ENCODE measurements at places on chromosomes 1 and 21.

DNA sequence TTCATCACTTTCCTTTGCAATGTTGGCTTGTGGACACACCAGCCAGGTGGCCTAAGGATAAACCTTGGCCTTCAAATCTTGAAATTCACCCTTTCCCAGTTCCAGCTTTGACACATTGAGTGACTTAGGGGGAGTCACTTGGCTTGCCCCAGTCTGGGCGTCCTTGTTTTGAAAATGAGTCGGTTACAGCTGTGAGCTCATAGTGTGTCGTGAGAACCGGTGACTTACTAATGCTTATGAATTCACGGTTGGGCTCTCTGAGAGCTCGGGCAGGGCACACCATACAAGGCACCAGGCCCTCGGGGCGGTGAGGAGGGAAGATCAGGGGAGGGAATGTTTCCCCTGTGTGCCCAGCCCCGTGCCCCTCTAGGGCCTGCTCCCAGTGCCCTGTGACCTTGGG lies 126.9 kb upstream of the TMPRSS2 start:
- DNase-seq: no peak

DNA sequence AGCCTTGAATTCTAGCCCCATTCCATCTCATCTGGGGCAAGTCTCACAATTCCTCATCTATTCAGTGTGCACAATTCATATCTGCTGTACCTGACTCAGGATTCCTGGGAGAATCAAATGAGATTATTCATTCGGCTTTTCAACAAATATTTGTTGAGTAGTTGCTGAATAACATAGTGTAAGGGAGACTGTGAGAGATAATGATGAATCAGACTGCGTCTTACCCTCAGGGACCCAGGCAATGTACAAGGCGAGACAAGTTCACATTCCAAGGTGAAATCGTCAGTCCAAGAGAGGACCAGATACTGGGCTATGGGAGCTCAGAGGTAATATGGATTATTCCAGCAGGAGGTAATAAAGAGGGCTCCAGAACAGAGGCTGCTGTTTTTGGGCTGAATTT lies 67.8 kb upstream of the SMYD2 start:
- no peak for DNase-seq

DNA sequence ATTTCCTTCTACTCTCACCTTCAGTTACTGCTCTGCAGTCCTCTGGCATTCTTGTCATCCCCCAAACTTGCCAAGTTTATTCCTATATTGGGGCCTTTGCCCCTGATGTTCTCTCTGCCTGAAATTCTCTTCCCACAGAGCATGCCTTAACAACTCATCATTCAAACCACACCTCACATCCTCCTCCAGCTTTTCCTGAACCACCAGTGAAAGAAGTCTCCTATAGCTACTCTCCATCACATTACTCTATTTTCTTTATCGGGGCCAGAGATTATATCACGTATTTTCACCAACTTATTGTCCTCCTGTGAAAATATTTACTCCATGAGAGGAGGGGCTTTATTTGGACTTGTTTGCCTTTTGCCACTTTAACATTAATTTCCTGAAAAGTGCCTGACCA lies 32.1 kb downstream of the EXTL2 start:
- no peak for DNase-seq

- DNase-seq: no peak
Observed at GRCh38 chr1:41355761-41356160, 5.5 kb upstream of the FOXO6 start.

DNA sequence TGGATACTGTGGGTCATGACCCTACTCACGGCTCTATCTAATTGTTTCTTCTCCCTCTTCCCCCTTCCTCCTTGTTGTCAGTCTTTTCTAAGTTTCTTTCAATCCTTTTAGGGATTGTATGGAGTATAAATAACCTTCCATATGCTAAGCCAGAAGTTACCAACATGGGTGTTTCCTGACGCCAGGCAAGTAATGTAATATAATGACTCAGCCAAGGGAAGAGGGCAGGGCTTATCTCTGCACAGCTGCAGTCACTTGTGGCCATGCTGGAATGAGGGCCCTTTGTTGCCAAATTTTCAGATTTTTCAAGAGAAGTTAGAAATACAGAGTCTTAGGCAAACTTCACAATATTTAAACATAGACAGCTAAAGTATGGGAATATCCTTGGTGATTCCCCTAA lies 194.6 kb downstream of the ST6GALNAC3 start:
- DNase-seq: peak; percentile 45

DNA sequence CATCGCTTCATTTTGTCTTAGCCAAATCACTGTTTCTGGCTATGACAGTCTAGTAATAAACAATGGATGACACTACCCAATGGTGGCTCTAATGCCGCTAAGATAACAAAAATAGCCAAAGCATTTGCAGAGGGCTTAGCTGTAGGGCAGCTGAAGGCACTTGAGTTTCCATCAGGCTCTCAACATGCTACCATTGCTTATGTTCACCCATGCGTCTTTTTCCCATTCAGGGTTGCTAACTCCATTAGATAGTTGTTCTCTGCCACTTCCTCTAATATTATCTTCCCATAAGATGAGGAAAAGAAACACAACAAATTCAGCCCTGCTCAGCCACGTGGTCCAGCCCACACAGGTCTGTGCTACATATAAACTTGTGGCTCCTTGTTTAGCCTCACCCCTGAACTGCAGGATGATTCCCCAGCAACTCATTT lies 159.6 kb downstream of the TOMM20 start:
- no peak for DNase-seq

GRCh38 chr21:33968995-33969348 lies 53.4 kb upstream of the ATP5PO start:
- DNase-seq: no peak
